ENCODE measurements at places on chromosomes 2 and 18. TPM values are rescaled to one million over a fixed set of nuclear protein-coding genes. Genes with fewer than 3 reads are reported as not detected.

- H3K36me3 ChIP-seq, result no peaks in the 10 kb centered on the region
- no peaks in the 10 kb centered on the region for H3K4me1 ChIP-seq
- peaks cover 3% of the 10 kb centered on the region for H3K27me3 ChIP-seq
These were observed 53.7 kb upstream of the AGAP1 start for GRCh38 chr2:235439959-235440662.

Gene RAPH1
- total RNA-seq, result 21.7 TPM

DNA sequence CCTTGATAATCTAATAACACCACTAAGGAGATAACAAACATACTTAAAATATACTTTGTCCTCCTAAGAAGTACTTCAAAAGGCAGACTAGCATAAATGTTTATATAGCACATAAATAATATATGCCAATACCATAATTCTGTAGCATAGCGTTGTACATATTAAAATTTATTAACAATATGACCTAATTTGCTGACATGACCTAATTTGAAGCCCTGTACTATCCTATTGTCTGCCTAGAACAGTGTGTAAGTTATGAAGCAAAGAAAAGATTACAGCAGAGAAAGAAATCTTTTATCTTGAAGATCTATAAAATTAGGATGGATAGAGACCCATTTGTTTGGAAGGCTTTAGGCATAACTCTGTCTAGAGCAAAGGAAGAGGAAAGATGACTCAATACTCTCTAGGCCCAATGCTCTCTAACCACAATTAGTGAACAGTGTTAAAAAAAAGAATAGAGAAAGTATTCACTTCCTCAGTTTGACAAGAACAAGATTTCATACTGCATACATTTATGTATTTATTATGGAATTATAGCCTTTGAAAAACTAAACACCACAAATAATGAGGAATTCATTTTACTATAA, 231.3 kb downstream of the ZRANB3 start:
- peaks cover 34% of the 10 kb centered on the region for H3K36me3 ChIP-seq
- H3K4me3 ChIP-seq, result no peak overlapping the region
- no peaks in the 10 kb centered on the region for H3K4me1 ChIP-seq
- H3K27ac ChIP-seq, result no peak overlapping the region
- DNase-seq, result no peak

DNA sequence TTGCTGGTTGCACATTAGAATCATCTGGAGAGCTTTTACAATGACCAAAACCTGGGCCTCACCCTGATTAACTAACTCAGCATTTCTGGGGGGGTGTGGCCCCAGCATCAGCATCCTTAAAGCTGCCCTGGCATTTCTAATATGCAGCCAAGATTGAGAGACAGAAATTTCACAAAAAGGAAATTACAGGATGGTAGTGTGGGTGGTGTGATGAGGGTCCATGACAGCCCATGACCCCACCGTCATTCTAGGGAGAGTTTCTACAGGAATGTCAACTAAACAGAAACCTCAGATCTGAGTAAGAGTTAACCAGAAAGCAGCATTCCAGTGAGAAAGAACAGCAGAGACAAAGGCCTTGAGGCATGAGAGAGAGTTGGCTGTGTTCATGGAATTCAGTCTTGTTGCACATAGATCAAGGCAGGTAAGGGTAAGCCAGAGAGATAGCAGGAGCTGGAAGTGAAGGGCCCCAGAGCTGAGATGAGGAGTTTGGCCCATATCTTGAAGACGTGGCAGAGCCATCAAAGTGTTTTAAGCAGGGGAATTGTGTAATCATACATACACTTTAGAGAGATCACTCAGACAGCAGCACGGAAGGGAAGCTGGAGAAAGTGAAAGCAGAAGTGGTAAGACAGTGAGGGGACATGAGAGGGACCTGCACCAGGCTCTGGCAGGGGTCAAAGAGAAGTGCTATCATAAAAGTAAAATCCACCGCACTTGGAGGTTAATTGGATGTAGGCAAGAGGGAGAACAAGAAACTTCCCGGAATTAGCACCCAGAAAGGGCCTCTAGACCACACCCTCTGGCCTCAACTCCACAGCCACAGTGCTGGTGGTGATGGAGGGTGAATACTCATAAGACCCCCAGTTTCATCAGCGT, 7.8 kb upstream of the TRABD2A start:
- no peak overlapping the region for H3K4me3 ChIP-seq
- DNase-seq, result no peak
- no peak overlapping the region for H3K27ac ChIP-seq
- no peaks in the 10 kb centered on the region for H3K4me1 ChIP-seq

GRCh38 chr2:125398738-125399524, 1257.0 kb upstream of the GYPC start:
- H3K27me3 ChIP-seq, result peaks cover 4% of the 10 kb centered on the region
- no peak for DNase-seq
- H3K4me1 ChIP-seq, result peaks cover 2% of the 10 kb centered on the region
- no peak overlapping the region for H3K4me3 ChIP-seq

Gene CHRNA1
- not detected for total RNA-seq

GRCh38 chr2:120863661-120864320, 128.1 kb downstream of the GLI2 start:
- H3K4me3 ChIP-seq, result no peak overlapping the region
- no peaks in the 10 kb centered on the region for H3K36me3 ChIP-seq
- peaks cover 7% of the 10 kb centered on the region for H3K4me1 ChIP-seq
- peaks cover 79% of the 10 kb centered on the region for H3K27me3 ChIP-seq
- DNase-seq, result no peak

- H3K27ac ChIP-seq, result peak within 1 kb of the TSS; percentile 81
- DNase-seq, result peak; percentile 68
- peaks cover 48% of the 10 kb centered on the region for H3K27me3 ChIP-seq
- peaks cover 8% of the 10 kb centered on the region for H3K4me1 ChIP-seq
These were observed at the start of gene MATN3 for GRCh38 chr2:20012282-20013125. Gene MATN3, minus strand, starts transcription at chr2:20012668. Its CDS starts 37 bp downstream, at chr2:20012631.

DNA sequence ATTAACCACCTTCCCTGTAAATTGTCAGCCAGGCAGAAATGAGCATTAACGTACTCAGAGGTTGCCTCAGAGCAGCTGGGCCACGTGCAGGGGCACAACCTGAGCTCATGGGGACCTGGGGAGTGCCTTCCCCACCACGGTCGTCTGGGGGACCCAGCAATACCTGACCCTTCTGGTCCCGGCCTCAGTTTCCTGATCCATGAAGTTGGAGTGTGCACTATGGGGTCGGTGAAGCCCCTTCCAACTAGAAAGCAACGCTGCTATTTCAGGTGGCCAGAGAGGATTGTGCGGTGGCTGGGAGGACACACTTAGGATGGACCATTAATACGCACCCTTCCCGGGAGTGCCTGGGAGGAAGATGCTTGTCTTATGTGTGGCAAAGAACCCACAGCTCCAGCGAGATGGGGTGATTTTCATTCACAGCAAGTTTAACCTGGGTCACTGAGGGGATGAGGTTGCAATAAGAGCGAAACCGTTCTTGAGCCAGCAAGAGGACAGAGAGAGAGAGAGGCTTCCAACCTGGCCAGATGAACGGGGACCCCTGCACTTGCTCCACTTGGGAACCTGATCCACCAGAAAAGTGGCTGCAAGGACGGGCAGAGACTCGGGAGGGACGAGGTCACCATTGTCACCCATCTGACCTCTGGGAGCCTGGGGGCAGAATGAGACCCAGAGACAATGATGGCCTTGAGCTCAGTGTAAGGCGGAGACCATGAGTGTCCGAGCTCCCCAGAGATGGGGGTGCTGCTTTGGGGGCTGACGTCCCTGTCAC, 36.2 kb downstream of the NGEF start:
- no peak overlapping the region for H3K4me3 ChIP-seq
- no peaks in the 10 kb centered on the region for H3K36me3 ChIP-seq
- peaks cover 7% of the 10 kb centered on the region for H3K4me1 ChIP-seq

- no peak overlapping the region for H3K4me3 ChIP-seq
- DNase-seq, result no peak
- no peak overlapping the region for H3K27ac ChIP-seq
- H3K27me3 ChIP-seq, result no peaks in the 10 kb centered on the region
- peaks cover 11% of the 10 kb centered on the region for H3K4me1 ChIP-seq
These were observed 50.3 kb upstream of the FOSL2 start for GRCh38 chr2:28342081-28342967.

GRCh38 chr2:231169488-231169887, 28.9 kb upstream of the ARMC9 start:
- no peak overlapping the region for H3K27ac ChIP-seq
- DNase-seq, result no peak
- peaks cover 42% of the 10 kb centered on the region for H3K36me3 ChIP-seq
- H3K4me3 ChIP-seq, result no peak overlapping the region

Gene SP140L
- total RNA-seq, result 2.7 TPM

Gene TLX2
- not detected for total RNA-seq

Gene NMUR1
- total RNA-seq, result not detected

DNA sequence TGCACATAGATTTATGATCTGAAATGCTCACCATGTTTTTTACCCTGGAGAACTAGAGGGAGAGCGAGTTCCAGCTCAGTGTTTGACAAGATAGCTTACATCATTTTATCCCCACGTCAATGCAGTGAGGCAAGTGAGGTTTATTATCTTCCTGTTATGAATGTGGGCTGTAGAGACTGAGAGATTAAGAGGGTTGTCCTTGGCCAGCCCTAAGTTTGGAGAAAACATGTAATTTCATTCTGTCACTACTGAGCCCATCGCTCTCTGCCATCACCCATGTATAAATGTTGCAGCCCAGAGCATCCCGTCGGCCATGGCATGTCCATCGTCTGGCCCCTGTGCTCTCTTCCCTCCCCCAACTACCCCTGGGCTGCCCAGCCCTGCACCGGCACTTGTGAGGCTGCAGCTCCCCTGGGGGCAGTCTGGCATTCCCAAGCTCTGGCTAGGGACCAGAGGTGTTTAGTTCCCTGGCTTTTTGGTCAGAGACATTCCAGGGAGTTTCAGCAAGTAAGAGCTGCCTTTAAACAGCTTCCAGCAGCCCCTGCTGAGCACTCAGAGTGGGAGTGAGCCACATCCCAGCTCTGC, 136.7 kb downstream of the ANTXR1 start:
- no peak for DNase-seq

GRCh38 chr18:76370201-76370600, 124.8 kb downstream of the ZNF516 start:
- peaks cover 25% of the 10 kb centered on the region for H3K36me3 ChIP-seq
- no peak overlapping the region for H3K4me3 ChIP-seq
- peaks cover 7% of the 10 kb centered on the region for H3K4me1 ChIP-seq
- no peaks in the 10 kb centered on the region for H3K27me3 ChIP-seq

Gene MRO
- total RNA-seq, result not detected

DNA sequence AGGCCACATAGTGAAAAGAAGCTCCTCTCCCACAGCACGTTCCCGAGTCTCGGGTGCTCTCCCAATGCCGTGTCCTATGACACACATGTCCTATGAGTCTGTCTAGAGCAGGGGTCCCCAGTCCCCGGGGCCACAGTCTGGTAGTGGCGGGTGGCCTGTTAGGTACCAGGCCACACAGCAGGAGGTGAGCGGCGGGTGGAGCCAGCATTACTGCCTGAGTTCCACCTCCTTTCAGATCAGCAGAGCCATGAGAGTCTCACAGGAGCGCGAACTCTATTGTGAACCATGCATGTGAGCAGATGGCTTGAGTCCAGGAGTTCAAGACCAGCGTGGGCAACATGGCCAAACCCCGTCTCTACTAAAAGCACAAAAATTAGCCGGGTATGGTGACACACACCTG, 112.6 kb downstream of the ZBTB7C start:
- H3K36me3 ChIP-seq, result no peaks in the 10 kb centered on the region
- H3K4me3 ChIP-seq, result no peak overlapping the region
- peaks cover 24% of the 10 kb centered on the region for H3K4me1 ChIP-seq
- no peak for DNase-seq
- peaks cover 7% of the 10 kb centered on the region for H3K27me3 ChIP-seq
- H3K27ac ChIP-seq, result no peak overlapping the region

DNA sequence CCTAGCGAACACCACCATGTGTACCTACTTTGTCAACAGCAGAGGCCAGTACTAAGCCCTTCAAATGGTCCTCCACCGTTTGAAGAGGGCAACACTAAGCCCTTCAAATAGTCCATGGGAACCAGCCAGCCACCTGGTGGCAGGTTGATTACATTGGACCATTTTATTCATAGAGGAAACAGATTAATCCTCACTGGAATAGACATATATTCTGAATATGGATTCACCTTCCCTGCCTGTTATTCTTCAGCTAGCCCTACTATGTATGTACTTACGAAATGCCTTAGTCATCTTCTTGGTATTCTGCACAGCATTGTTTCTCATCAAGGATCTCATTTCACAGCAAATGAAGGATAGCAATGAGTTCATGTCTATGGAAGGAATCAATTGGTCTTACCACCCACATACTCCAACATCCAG, 10.0 kb upstream of the ZNF396 start:
- H3K27ac ChIP-seq, result no peak overlapping the region
- H3K36me3 ChIP-seq, result no peaks in the 10 kb centered on the region
- no peak overlapping the region for H3K4me3 ChIP-seq

- DNase-seq, result no peak
- no peak overlapping the region for H3K27ac ChIP-seq
- H3K4me3 ChIP-seq, result no peak overlapping the region
- no peaks in the 10 kb centered on the region for H3K36me3 ChIP-seq
These were observed 137.9 kb upstream of the CXCR4 start for GRCh38 chr2:136255648-136256461.

GRCh38 chr2:37344453-37345361, at the start of gene QPCT:
Gene QPCT, plus strand, starts transcription at chr2:37344630. Its CDS starts 102 bp downstream, at chr2:37344732.
- H3K36me3 ChIP-seq, result no peaks in the 10 kb centered on the region
- H3K27ac ChIP-seq, result no peak within 1 kb of the TSS
- H3K27me3 ChIP-seq, result no peaks in the 10 kb centered on the region

- no peaks in the 10 kb centered on the region for H3K36me3 ChIP-seq
- H3K4me3 ChIP-seq, result no peak overlapping the region
- no peak for DNase-seq
- peaks cover 30% of the 10 kb centered on the region for H3K27me3 ChIP-seq
- peaks cover 23% of the 10 kb centered on the region for H3K4me1 ChIP-seq
- no peak overlapping the region for H3K27ac ChIP-seq
These were observed 146.5 kb downstream of the DDX1 start for GRCh38 chr2:15738225-15738546.

- no peaks in the 10 kb centered on the region for H3K36me3 ChIP-seq
- peaks cover 11% of the 10 kb centered on the region for H3K27me3 ChIP-seq
- H3K27ac ChIP-seq, result no peak overlapping the region
These were observed 265.7 kb downstream of the MTX2 start for GRCh38 chr2:176534798-176535466.

GRCh38 chr18:48831113-48831759, 119.5 kb downstream of the SMAD7 start:
- H3K27me3 ChIP-seq, result no peaks in the 10 kb centered on the region
- H3K4me1 ChIP-seq, result peaks cover 60% of the 10 kb centered on the region
- no peak for DNase-seq

Gene AKAIN1
- total RNA-seq, result not detected

GRCh38 chr2:66574701-66575624, 140.0 kb downstream of the MEIS1 start:
- DNase-seq, result peak; percentile 47
- peak overlapping the region; percentile 98 for H3K27ac ChIP-seq

- H3K4me3 ChIP-seq, result no peak overlapping the region
- H3K36me3 ChIP-seq, result no peaks in the 10 kb centered on the region
- H3K4me1 ChIP-seq, result peaks cover 72% of the 10 kb centered on the region
- no peak overlapping the region for H3K27ac ChIP-seq
These were observed 73.8 kb downstream of the CLHC1 start for GRCh38 chr2:55158111-55158814.

Gene CYTIP
- 0.14 TPM for total RNA-seq

DNA sequence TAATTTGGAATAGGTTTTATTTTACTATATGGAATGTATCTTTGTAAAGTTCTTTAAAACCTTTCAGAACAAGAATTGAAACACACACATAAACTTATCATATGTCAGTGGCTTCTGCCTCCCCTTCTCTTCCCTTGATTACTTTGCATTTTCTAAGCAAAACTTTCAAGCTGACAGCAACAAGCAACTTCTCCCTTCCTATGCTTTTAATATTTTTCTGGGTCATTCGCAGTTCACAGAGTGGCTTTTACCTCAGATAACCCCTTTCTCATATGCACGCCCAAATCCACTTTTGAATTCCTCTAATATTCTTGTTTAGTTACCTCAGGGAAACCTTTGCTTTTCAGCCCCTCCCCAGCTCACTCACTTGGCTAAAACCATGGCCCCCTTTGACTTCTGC, 36.7 kb upstream of the CDC42EP3 start:
- no peak overlapping the region for H3K4me3 ChIP-seq
- DNase-seq, result no peak
- H3K27ac ChIP-seq, result no peak overlapping the region
- peaks cover 8% of the 10 kb centered on the region for H3K4me1 ChIP-seq

All from progenitor cell of endocrine pancreas (in vitro differentiated cells).